NCI-H748 treated with DMSO at 0.1 percent for 48 hours (cell line): ENCODE measurements at places on chromosomes 4 and X.

GRCh38 chrX:99010957-99011356, 1399.1 kb downstream of the PCDH19 start:
- DNase-seq = no peak

DNA sequence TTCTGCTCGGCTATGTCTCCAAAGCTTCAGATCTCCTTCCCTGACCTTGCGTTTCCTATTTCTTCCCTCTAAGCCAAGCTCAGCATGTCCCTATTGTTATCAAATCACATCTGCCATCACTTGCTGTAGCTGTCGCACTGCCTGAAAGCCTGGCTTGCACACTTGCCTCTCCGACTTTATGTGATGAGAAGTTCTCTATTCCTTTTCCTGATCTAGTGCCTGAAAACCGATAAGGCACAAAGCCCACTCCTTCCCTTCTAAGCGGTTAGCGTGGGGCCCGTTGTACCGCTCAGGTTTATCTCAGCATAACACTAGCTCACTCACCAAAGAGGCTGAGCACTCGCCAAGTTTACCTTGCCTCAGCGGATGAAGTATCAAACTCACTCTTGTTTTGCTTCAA, 816 bp downstream of the NMU start:
- peak; percentile 14 for DNase-seq

DNA sequence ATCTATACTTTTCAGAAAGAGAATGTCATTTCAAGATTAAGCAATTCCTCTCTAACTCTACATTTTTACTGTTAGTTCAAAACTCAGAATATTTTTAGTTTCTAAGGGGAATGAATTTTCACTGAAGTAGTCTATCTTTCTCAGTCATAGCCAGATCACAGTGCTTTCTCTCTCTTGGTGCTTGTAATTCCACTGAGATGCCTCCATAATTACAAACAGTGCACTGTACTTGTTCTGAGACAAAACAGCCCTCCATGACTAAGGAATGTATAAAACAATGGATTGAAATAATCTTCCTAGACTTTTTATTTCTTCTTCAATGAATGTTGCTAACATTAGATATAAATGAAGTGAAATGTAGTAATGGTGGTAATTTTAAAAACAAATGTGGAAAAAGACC, 603.2 kb upstream of the FAM241A start:
- DNase-seq = no peak

DNA sequence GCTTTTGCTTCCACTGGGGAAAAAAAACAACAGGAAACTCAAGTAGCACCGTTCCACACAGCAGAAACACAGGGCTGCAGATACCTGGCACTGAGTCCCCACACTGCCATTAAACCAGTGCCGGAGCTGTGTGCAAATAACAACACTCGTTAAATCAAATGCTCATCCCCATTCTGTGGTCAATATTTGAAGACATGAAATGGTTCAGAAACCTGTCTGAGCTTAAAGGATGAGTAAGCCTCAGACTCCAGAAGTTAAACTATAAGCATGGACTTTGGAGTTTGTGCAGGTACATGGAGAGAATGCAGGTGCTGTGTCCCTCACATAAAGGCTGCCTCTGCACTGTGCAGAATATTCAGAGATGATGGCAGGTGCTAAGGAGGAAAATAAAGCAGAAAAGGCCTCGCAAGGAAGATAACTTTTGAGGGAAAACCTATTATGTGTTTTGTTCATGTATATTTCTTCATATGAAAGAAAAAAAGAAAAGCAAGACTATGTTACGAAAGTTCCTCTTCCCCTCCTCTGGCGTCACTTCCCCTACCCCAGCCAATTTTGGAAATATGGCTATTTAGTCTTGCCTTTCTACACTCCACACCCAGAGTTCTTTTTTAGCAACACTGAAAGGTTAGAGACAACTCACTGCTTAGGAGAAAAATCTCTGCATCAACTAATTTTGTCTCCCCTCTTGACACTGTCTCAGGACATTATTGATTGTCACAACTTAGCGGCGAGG, 4.6 kb downstream of the MPP1 start:
- DNase-seq = peak; percentile 71

GRCh38 chrX:43556207-43556606, 99.9 kb upstream of the MAOA start:
- no peak for DNase-seq

- DNase-seq = no peak
These were observed 37.4 kb upstream of the SPON2 start for GRCh38 chr4:1209821-1210220.

DNA sequence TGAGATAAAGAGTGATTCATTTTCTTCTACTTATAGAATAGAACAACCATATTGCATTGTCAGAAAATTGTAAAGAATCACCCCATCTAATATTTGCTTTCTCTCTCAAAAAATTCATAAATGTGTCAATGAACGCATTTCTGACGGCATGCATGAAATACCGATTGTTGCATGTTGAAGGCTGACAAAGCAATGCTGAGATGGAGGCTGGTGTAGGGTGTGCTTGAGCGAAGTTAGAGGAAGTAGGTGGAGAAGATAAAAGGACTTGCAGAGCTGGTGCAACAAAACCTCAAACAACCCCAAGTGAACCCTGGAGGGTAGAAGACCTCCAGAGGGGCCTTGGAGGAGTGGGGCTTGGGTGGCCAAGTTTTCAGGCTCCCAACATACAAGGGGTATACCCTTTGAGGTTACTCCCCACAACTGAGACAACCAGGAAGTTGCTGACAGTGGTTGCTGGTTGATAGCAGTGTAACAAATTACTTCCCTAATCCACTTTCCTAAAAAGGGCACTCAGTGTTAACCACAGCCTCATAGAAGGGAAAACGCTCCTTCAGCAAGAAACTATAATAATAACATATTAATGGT, 452.7 kb downstream of the NLGN4X start:
- DNase-seq = no peak

GRCh38 chrX:23389196-23389792, 54.6 kb downstream of the PTCHD1 start:
- no peak for DNase-seq

DNA sequence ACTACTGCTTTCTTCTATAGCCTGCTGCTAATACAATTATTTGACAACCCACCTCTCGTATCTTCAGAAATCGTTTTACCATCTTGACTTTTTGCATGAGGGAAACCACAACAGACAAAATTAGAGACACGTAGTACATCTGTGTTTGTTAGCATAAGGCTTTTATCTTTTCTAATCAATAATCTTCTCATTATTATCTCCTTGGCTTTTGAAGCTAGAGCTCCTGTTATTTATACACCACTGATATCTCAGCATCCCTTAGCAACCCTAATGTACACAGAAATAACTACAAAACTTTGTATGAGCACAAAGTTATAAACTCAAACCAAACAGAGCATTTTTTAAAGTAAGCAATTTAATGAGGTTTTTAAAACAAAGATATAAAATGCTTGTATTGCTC, 39.7 kb downstream of the CORIN start:
- DNase-seq = no peak

- no peak for DNase-seq
These were observed 615.4 kb upstream of the ZFP42 start for GRCh38 chr4:187380181-187380581.

- DNase-seq = no peak
These were observed 326.4 kb downstream of the EVC2 start for GRCh38 chr4:5381961-5382441.

- DNase-seq = no peak
These were observed 195.8 kb downstream of the AASDH start for GRCh38 chr4:56191534-56191933.

DNA sequence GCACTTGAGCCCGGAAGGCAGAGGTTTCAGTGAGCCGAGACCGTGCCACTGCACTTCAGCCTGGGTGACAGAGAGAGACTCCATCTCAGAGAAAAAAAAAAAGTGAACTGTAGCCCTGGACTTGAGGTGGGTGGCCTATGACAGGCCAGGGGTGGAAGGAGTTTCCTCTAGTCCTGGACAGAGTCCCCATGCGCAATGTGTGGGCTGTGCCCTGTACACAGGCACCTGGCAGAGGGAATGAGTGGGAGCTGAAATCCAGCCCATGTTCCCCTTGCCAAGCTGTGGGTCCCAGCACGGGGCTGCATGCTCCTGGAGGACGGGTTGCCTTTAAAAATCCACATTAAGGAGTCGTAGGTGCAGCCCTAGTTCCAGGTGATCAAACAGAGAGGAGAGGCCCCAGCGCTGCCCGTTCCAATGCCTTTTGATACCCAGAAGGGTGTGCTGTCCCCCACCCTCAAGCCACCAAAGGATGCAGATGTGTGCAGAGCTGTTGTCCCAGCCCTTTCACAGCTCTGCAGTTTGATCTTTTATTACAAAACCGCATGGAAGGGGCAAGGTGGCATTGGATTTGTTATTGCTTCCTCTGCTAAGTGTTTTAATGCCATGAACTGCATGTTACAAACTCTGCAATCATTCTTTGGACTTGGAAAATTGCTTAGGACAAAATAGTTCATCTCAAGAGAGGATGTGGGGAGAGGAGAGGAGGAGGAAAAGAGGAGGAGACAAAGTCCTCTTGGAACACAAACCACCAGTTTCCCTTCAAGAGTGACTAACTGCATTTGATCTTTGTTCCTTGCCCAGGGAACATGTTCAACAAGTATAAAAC, 38.0 kb upstream of the PDK3 start:
- no peak for DNase-seq

GRCh38 chr4:3345384-3345783, 52.6 kb downstream of the RGS12 start:
- DNase-seq = no peak

DNA sequence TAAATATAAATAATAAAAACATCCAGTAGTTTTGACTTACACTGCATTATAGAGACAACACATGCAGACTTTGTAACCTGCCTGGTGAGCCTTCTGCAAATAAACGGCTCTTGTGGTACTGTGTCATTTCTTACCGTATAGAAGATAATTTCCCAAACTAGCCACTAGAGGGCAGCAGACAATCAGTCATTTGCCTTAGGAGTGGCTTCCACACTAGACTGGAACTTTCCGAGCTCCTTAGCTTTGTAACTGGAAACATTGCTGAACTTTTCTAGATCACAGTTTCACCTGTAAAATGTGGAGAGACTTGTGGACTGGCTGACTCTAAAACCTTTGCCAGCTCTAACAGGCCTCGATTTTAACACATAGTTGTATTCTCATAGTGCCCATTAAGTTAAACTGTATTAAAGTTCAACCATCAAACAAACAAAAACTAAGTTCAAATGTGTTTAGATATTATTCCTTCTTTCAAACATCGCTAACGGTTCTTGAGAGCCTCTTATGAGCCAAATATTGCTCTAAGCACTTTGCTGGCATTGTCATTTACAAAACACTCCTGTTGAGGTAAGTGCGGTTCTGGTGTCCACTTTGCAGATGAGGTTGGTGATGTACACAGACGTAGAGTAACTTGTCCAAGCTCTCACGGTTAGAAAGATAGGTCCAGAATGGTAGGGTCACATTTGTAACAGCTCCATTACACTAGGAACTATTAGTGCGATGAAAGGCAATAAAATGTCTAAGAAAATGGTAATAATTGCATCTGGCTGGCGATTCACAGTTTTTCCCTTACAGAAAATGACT, 345.5 kb downstream of the ANK2 start:
- DNase-seq = peak; percentile 77

DNA sequence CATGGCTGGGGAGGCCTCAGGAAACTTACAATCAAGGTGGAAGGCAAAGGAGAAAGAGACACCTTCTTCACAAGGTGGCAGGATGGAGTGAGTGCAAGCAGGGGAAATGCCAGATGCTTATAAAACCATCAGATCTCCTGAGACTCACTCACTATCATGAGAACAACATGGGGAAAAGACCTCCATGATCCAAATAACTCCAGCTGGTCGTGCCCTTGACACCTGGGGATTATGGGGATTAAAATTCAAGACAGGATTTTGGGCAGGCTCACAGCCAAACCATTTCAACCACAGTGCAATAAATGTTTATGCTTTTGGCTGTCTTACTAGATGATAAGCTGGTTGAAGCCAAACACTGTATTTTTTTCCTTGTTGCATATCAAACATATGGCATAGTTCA, 1112.4 kb downstream of the STIM2 start:
- no peak for DNase-seq

DNA sequence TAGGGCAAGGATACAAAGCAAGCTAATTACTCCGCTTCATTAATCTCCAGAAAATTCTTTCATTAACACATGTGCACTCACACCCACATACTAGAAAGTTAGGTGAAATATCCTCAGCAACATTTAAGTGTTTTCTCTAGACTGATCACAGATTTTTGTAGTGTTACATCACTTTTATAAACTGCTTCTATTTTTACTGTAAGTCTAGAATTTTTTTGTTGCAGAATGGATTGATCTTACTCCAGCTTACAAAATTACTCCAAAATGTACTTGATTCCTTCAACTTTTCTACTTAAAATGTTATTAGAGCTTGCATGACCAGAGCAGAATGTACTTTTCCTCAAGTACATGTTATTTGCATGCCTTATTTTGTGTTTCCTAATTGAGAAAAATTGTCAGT, 2325.2 kb downstream of the PCDH7 start:
- DNase-seq = no peak

DNA sequence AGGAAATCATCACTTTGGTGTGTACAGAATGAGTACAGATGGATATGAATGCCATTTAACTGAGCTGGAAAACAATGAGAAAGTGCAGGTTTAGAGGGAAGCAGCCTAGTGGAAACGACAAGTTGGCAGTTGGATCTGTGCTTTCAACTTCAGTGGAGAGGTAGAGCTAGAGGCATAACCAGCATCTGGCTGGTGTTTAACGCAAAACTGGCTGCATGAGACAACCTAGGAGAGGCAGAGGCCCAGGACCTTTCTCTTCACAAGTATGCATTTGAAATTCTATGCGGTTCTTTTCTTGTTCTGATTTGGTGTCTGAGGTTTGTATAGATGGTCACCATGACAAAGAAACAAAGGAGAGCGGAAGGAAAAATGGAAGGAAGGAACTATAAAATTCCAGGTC, 63.1 kb downstream of the ANXA5 start:
- no peak for DNase-seq

DNA sequence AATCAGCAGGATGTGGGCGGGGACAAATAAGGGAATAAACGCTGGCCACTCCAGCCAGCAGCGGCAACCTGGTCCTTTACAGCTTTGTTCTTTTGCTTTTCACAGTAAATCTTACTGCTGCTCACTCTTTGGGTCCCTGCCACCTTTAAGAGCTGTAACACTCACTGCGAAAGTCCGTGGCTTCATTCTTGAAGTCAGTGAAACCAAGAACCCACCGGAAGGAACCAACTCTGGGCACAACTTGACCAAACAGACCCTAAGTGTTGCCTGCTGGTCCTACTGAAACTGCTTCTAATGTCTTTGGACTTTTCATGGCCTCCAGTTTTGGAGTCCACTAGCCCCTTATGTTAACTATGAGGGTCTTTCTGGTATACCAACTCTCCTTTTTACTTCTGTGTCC, 566.2 kb upstream of the IGFBP7 start:
- DNase-seq = no peak

DNA sequence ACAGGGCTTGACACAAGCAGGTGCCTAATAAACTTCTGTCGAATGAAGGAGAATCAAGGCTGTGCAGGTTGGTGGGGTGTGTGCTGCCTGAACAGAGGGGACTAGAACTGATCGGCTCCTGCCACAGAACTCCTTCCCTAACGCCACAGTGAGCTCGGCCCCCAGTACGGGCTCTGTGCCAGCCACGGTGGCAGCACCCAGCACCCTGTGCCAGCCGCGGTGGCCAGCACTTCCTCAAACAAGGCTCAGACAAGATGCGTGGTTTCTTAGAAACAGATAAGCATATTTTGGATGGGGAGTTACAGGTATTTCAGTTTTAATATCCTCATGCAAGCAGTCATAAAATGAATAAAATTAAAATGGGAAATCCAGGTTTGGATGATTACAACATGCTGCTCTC, 26.0 kb upstream of the C4orf50 start:
- DNase-seq = no peak

- no peak for DNase-seq
These were observed 41.6 kb upstream of the NKRF start for GRCh38 chrX:119647552-119648420.
